ENCODE measurements at places on chromosomes 11 and 22.

DNA sequence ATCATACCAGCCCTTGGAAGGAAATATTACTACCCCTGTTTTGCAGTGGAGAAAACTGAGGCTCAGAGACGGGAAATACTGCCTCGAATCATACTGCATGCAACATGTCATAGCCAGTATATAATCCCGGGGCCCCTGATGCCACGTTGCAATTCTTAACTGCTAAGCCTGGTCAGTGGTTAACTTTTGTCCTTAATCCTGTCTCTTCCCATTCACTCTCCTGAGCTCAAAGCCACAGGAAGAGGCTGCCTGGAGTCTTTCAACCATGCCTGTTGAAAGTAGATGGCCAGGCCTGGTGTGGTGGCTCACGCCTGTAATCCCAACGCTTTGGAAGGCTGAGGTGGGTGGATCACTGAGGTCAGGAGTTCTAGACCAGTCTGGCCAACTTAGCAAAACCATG lies 166.6 kb downstream of the MIAT start:
- DNase-seq: no peak

DNA sequence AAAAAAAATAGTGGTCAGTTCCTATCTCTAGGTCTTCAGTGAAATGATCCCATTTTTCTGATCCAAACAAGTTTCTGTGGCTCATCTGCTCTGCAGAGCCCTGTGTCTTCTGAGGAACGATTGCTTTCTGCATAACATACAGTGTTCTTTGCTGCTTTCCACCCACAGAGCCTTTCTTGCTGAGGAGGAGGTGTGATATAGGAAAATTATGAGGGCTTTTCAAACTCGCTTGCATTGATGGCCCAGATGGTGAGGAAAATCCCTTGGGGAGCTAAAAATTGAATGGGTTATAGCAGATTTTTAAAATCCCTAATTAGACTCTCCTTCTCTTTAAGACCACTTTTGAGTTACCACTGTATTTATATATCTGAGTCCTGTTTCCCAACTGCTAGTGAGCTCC lies 31.3 kb downstream of the JAM3 start:
- no peak for DNase-seq

GRCh38 chr11:120704256-120704750 lies 192.8 kb downstream of the GRIK4 start:
- no peak for DNase-seq

- no peak for DNase-seq
These were observed 37.7 kb downstream of the OR5P2 start for GRCh38 chr11:7759010-7759409.

DNA sequence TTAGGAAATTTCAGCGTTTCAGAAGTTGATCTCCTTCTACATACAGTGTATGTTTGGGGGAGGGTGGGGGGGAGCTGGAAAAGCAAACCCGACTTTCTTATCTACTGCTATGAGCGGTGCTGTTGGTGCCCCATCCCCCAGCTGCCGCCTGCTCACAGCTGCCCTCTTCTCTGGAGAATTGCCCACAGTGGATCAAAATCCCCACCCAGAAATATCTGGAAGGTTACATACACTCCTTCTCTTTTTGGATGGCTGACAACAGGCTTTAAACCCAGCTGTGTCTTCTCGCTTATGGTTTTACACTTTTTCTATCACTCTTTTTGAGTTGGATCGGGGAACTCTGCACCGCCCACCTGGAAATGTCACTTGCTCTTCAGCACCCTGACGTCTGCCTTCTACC lies 56.4 kb downstream of the DHCR7 start:
- no peak for DNase-seq

DNA sequence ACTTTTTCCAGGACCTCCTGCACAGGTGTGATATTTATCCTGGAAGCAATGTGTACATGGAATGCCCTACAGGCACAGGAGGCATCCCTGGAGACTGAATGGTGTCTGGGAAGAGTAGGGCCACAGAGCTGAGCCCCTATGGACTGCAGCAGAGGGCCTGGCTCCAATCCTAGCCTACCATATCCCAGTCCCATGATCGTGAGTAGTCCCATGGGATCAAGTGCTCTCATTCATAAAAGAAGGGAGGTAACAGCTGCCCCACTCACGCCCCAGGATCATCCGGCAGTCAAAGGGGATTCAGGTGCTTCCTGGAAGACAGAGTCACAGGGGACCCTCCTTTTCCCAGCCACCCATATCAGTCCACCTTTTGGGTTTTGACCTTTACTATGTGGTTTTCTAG lies 24.0 kb downstream of the ANKK1 start:
- DNase-seq: no peak

GRCh38 chr22:49961601-49962011 lies 1.0 kb downstream of the PIM3 start:
- DNase-seq: peak; percentile 74

All from GM06990 (cell line).